ENCODE measurements at places on chromosomes 6 and 20.

DNA sequence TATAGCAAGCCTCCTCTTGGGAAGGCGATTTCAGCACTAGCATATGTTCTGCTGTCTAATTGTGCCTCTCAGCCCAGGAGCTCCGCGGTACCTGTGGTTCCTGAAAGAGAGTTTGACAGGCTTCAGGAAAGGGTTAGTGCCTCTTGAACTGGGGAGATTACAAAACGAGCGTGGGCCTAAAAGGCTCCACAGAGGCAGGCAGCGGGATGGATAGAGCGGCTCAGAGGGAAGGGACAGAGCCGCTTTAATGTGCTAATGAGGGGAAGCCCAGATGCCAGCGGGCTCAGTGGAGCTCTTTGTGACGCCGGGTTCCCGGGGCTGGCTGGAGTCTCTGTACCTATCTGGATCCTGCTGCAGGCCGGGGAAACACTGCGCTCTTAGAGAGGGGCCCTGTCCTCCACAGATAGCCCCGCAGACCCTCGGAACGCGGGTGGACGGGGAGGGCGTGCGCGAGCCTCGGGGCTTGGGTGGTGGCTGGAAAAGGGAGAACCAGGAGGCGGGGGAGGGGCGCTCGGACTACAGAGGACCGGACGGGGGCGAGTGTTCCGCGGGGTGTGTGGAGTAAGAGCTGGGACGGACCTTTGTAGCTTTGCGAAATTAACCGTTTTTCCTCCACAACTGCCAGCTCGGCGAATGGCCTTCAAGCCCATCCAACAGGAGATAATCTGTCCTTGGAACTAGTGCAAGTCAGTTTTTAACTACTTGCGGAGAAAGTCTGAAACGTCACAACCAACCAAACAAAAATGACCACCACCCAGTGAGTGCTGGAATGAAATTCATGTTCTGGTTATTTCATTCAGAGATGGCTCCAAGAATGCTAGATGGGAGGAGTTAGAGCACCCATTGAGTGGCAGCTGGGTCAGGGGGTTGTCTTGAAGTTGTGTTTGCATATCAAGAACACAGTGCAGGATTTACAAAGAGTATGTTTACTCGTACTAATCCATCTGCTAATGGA, 13.0 kb downstream of the SLC35F1 start:
- DNase-seq, result no peak

DNA sequence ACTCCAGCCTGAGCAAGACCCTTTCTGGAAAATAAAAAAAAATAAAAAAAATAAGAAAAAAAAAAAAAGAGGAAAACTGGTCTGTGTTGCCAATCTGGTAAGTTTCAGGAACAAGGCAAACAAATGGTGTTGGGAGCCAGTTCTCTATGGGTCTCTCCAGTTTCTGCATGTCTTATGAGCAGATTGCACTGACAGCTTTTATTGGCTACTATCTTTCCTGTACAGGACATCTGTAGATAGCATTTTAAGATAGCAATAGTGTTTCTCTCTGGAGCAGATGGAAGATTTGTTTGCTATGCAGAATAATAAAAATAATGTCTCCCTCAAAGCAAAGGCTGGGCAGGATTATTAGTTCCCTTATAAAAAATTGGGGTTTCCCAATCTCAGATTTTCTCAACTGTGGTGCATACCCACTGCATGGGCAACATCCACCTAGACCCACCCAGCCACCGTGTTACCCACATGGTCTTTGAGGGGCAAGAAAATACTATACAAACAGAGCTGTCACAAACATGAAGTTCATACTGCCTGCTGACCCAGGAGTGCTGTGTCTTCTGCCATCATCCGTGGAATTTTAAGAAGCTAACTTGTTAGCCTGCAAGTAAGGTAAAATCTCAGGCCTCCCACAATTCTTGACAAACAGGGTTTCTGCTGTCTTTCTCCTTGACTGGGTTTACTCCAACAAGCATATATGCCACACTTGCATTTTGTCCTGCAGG, 9.5 kb downstream of the GMDS start:
- DNase-seq, result no peak

DNA sequence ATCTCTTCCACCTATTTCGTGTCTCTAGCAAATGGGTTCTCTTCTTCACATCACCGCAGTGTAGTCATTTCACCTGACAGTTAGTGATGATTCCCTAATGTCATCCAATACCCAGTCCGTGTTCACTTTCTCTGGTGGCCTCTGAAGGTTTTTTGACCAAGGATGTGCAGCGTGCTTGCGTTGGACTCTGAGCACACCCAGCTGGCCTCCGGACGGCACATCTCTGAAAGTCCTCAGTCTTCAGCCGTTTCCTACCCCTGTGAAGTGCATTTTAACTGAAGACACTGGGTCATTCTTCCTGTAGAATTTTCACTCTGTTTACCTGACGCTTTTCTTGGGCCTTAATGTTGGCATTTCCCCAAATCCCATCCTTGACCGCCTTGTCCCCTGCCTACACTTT, 98.7 kb downstream of the ERMARD start:
- DNase-seq, result no peak

- no peak for DNase-seq
Observed at GRCh38 chr6:67663105-67663895, 971.8 kb upstream of the ADGRB3 start.

DNA sequence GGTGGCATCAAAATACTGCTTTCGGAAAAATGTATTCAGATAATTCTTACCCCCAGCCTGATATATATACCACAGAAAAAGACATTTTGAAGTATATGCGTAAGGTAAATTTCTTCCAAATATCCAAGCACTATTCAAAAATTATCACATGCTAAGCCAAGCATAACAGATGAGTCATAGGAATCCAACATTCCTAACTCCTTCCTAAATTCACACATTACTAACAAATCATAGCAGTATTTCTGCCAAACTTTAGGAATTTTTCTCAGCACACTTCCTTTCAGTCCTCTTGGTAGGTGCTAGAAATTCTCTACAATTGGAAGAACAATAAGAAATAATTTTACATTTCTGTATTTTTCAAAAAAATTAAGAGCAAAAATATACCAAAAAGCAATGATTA, 417.5 kb downstream of the EYS start:
- no peak for DNase-seq

DNA sequence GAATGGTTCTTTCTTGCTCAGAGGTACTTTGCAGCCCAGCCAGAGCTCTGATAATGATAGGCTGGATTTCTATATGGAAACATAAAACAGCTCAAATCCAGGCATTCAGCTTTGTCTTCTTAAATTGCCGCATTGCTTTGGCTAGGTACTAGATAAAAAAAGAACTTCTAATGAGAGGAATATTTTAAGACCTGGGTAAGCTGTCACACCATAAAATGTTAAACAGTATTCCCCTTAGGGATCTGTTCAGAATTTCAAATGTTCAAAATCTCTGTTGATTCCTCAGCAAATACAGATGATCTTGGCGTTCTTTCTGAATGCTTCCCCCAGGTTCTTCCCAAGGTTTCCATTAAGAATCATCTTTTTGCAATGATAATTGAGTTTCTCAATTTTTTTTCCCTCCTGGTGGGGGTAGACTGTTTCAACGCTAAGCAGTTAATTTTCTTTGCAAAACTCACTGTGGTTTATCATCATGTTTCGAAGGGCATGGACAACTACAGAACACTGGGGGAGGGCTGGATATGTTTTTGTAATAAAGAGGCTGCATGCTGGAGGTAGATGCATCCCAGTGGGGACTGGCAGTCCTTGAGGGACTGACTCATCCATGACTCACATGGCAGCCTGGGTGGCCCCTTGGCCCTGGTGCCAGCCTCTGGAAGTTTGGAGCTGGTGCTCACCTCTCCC, 31.0 kb downstream of the TIAM2 start:
- DNase-seq, result no peak

GRCh38 chr6:111260570-111261298, 173.4 kb downstream of the SLC16A10 start:
- DNase-seq, result no peak

- no peak for DNase-seq
Observed at GRCh38 chr20:7113577-7114466, 346.3 kb downstream of the BMP2 start.

DNA sequence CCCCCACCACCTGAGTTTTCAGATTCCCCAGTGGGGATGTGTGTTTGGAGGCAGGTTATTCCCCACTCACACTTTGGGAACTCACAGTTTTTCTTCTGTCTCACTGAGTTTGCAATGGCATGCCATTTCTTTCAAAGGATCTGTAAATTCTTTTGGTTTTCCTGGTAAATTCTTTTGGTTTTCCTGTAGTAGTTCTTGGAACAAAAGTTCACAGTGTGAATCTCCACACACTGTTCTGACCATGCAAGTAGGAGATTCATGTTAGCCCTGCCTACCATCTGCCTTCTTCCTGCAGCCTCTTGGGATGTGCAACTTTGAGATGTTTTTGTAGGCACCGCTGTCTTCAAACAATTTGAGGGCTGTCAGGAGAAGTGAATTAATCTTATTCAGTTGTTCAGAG, 165.6 kb upstream of the OGFRL1 start:
- DNase-seq, result no peak
